ENCODE measurements at places on chromosomes 2 and 18.

- no peak for DNase-seq
These were observed 58.7 kb upstream of the CDH19 start for GRCh38 chr18:66662632-66663031.

GRCh38 chr18:78595453-78595852, 384.2 kb upstream of the SALL3 start:
- no peak for DNase-seq

GRCh38 chr2:205218056-205218455, 464.2 kb upstream of the NRP2 start:
- DNase-seq = no peak

- no peak for DNase-seq
These were observed 56.2 kb downstream of the BIN1 start for GRCh38 chr2:127050803-127051115.

- DNase-seq = no peak
These were observed 261.1 kb downstream of the KCNE4 start for GRCh38 chr2:223313101-223313500.

All from caudate nucleus (tissue), 63 donors.